CD4-positive, alpha-beta T cell treated with Interleukin-6 for 4 hours (primary cell): ENCODE measurements at places on chromosomes 7 and 10.

DNA sequence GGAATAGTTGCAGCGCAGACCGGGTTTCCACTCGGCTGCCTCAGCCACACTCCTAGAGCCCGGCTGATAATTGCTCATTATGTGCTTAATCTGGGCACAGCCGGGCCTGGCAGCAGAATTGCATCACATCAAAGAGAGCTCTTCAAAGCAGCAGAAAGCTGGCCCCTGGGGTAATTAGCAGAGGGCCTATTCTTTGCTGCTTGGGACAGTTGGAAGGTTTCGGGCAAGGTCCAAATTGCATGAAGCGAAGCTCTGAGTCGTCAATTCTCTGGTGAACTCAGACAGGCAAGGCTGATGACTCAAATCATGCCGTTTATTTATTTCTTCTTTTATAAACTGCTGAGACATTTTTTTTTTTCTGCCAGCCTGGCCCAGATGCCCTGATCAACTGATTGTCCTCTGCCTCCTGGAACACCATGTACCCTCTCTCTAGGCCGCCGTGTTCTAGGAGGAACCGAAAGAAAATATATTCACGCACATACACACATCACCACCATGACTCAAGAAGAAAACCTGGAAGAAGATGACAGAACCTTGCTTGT, 242.2 kb downstream of the RAB11FIP2 start:
- no peak for DNase-seq

- DNase-seq: no peak
Measured at GRCh38 chr10:74329873-74330272, 178.9 kb downstream of the ADK start.

DNA sequence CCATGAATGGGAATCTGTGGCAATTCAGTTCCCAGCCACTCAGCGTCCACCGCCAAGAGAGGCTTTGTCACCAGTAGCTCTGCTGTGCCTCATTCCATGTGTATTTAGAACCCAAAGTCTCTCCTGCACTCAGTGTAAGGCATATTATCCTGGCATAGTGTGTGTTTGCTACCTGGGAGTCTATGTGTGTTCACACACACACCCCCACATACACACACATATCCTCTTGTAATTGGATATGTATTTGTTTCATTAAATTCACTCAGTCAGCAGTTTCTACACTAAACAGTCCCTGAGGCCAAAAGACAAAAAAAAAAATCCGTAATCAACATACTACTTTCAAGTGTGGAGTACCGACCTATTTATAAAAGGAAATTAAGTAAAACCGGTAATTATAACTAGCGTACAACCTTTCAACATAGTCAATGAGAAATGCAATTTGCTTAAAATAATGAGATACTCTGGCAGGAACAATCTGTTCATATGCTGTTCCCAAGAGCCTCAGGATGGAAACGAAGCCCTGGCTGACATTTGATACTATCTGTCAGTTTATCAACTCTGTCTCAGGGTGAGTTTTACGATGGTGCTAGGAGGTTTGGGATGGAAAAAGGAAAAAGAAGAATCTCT, 425.8 kb upstream of the CELF2 start:
- DNase-seq: no peak

GRCh38 chr10:1373287-1373686, 317.1 kb downstream of the WDR37 start:
- DNase-seq: no peak

GRCh38 chr10:5364890-5365338, at the start of gene UCN3:
UCN3 (plus strand) TSS chr10:5364966; CDS start chr10:5373721, 8,755 bp downstream.
- no peak for DNase-seq

- DNase-seq: no peak
Measured at GRCh38 chr7:41624818-41625217, 78.1 kb downstream of the INHBA start.

- DNase-seq: peak; percentile 50
Measured at GRCh38 chr7:14691597-14692203, 210.9 kb downstream of the DGKB start.

DNA sequence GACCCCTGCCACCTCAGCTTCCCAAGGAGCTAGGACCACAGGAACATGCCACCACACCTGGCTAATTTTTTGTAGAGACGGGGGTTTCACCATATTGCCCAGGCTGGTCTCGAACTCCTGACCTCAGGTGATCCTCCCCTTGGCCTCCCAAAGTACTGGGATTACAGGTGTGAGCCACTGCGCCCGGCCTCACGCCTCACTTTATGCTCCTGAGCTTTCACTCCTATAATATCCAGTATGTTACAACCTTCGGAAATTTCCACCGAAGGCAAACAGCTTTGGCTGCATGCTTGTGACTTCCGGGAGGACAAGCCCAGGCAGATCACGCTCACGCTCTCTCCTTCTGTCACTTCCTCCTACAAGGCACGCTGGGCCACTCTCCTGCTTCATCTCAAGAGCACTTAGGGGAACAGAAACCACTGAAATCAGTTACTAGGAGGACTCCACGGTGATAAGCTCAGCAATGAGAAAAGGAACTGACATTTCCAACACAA, 4.4 kb upstream of the MAD1L1 start:
- DNase-seq: no peak

DNA sequence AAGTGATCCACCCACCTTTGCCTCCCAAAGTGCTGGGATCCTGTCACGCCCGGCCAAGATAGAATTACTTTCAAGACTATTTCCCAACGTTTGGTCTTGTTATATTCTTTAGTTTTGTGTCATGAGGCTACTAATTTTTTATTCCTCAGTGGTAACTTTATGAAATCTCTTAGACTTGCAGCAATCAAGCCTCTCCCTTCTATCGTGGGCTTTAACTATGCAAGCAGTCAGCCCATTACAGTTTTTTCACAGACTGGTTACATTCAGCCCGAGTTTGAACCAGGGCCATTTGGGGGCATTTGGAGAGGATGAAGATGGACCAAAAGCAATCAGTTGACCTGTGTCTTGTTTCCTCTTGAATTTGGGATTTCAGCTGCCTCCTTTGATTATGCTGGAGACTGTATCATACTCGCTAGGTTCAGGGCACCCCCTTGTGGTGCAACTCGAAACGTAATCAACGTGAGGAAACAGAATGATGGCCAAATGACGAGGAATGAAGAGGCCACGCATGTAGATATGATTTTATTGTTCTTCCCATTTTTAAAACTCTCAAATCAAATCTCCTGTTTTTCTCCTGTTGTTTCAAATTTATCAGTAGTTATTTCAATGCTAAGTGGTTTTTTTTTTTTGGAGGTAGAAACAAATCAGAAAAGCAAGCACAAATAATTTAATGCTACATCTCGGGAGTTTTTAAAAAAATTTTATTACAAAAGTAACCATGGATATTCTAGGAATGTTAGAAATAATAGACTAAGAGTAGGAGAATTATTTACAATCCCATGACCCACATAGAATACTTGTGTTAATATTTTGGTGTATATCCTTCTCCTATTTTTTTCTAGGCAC, 151.6 kb downstream of the KIAA1217 start:
- no peak for DNase-seq

DNA sequence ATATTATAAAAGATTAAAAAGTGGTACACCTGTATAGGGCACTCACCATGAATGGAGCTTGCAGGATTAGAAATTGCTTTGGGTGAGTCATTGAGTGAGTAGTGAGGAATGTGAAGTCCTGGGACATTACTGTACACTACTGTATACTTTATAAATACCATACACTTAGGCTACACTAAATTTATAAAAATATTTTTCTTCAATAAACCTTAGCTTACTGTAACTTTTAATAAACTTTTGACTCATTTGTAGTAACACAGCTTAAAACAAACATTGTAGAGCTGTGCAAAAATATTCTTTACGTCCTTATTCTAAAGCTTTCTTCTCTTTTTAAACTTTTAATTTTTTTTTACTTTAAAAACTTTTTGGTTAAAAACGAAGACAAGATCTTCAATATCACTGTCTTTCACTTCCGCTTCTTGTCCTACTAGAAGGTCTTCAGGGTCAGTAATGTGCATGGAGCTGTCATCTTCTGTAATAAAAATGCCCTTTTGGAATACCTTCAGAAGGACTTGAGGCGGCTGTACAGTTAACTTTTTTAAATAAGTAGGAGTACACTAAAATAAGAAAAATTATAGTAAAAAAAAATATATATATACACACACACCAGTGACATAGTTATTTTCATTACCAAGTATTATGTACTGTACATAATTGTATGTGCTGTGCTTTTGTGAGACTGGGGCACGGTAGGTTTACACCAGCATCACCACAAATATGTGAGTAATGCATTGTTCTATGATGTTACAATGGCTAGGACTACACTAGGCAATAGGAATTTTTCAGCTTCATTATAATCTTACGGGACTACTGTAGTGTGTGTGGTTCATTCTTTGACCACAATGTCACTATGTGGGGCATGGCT, 3.5 kb downstream of the STK31 start:
- no peak for DNase-seq

- no peak for DNase-seq
Measured at GRCh38 chr7:105473163-105473562, 48.9 kb downstream of the PUS7 start.

- no peak for DNase-seq
Measured at GRCh38 chr7:22662036-22662435, 65.0 kb upstream of the IL6 start.

DNA sequence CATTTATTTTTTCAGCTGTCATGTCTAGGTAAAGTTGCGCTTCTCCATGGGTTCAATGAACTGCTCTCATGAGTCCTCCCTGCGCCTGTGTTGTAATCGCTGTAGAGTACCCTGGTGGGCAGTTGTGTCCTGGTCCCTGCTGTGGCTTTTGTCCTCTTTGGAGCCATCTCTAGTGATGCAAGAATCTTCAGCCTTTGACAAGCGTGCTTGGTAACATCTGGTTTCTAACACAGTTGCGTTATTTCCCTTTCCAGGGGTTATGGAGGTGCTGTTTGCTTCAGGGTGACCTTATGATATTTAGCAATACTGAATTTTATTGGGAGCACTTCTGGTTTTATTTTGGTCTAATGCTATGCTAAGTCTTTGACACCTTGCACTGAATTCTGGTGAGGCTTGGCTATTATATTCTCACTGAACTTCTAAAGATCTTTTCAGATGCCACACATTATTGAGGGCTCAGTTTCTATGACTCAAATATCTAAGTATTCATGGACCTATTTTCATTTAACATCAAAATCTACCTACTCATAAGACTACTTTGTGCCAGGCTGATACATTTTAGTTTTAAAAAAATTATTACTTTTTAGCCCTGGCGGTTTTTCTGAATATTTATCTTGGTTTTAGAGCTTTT, 88.6 kb downstream of the FANK1 start:
- DNase-seq: no peak

- DNase-seq: no peak
Measured at GRCh38 chr7:6675807-6676405, 30.8 kb downstream of the ZNF12 start.

- DNase-seq: no peak
Measured at GRCh38 chr7:5382281-5382892, 41.2 kb downstream of the TNRC18 start.

- no peak for DNase-seq
Measured at GRCh38 chr7:2273866-2274265, 31.8 kb downstream of the NUDT1 start.

DNA sequence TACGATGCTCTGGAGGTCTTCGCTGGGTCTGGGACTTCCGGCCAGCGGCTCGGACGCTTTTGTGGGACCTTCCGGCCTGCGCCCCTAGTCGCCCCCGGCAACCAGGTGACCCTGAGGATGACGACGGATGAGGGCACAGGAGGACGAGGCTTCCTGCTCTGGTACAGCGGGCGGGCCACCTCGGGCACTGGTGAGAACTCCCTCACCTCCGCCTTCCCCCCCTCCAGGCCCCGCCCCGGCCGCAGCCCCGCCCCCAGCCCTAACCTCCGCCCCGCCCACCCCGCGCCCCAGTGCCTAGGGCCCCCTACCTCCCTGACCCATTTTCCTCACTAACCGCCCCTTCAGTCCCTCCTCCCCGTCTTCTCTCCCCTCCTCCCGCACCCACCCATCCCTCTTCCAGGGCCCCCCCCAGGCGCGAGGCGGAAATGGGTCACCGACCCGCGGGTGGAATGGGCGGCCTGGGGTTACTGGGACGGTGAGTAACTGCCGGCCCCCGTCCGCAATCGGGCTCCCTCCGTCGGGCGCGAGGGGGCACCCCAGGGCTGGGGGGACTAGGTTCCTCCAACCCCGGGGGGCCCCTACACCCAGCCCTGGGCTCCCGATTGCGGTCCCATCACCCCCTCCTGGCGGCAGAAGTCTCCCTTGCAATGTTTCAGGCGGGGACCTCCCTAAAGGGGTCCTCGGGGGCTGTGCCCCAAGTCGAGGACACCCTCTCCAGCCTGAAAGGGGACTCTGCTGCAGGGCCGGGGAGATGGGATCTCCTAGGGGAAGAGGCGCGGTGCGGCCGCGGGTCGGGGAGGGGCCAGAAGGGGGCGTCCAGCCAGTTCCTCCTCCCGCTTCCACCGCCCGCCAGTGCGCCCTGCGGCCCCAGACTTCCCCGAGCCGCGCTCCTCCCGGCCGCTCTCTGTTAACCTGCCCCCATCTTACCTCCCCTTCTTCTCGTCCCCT, 2.1 kb downstream of the PCOLCE start:
- peak; percentile 86 for DNase-seq

GRCh38 chr7:76206633-76207032, 4.9 kb downstream of the SRRM3 start:
- no peak for DNase-seq

GRCh38 chr7:131654668-131655326, 98.4 kb upstream of the PODXL start:
- DNase-seq: peak; percentile 79

- DNase-seq: no peak
Measured at GRCh38 chr7:52758356-52758755, 277.1 kb upstream of the POM121L12 start.

DNA sequence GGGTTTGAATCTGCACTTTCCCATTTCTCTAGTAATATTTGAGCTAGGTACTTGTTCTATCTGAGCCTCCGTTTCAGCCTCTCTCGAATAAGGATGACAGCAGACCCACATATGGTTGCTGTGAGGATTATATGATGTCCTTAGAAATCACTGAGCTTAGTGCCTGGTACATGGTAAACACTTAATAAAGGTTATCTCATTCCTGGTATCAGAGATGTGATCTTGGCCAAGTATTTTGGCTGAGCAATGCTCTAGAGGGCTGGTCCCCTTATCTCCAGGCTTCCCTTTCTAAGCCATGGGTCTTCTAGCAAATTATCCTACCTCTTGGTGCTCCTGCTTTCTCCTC, 407 bp upstream of the MKRN1 start:
- DNase-seq: no peak

DNA sequence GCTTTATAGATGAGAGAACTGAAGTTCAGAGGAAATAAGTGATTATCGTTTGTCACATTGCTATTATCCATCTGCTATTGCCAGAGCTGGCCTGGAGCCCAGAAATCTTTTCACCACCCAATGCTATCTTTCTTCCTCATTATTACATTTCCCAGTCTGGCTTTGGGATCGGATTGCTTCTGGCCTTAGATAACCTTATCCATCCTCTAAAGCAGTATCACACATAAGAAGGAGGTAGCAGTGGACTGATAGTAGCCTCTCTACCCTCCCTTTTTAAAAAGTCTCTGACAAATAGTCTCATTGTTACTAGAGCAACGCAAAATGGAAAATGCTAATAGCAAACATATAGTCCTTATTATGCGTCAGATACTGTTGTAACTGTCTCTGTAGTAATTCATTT, 1.3 kb upstream of the CLDN12 start:
- no peak for DNase-seq

- DNase-seq: peak; percentile 38
Measured at GRCh38 chr7:16982640-16983350, 101.0 kb upstream of the AGR3 start.
